HFFc6 (cell line): ENCODE measurements at places on chromosomes 1 and 21. TPM values are rescaled to one million over a fixed set of nuclear protein-coding genes. Genes with fewer than 3 reads are reported as not detected.
A peak's percentile ranks its signal among the peaks of the same experiment; 100 is the strongest.

The KIF17 gene
- total RNA-seq = 5.8 and 6.1 TPM in 2 replicates

The AKNAD1 gene
- not detected in 3 replicates for total RNA-seq

The DIRAS3 gene
- total RNA-seq = 1.0 to 2.3 TPM (median 1.9 TPM) in 3 replicates

The SELP gene
- not detected in 3 replicates for total RNA-seq

The AMY2B gene
- 0.36 to 1.1 TPM (median 0.63 TPM) in 3 replicates for total RNA-seq

- peak; percentile 69 for DNase-seq
Observed at GRCh38 chr21:26199456-26199855, 28.9 kb upstream of the APP start.

- no peak for DNase-seq
Observed at GRCh38 chr1:59404796-59405195, 107.9 kb downstream of the FGGY start.

DNA sequence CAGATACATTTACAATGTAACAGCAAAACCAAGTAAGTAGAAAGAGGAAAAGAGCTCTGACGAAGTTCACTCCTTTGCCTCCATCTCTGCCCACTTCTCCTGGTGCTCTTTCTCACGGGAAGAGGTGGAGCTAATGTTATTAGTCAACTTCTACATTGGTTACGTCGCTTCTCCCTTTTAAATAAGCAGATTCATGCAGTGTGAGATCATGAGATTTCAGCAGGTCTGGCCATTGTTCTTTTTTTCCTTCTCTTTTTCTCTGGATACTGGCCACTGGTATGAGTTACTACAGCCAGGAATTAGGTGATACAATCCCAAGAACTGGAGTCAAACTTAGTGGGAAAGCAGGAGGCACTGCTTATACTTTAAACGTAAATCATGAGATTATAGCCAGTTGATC, 207.1 kb downstream of the AKT3 start:
- no peak for DNase-seq

DNA sequence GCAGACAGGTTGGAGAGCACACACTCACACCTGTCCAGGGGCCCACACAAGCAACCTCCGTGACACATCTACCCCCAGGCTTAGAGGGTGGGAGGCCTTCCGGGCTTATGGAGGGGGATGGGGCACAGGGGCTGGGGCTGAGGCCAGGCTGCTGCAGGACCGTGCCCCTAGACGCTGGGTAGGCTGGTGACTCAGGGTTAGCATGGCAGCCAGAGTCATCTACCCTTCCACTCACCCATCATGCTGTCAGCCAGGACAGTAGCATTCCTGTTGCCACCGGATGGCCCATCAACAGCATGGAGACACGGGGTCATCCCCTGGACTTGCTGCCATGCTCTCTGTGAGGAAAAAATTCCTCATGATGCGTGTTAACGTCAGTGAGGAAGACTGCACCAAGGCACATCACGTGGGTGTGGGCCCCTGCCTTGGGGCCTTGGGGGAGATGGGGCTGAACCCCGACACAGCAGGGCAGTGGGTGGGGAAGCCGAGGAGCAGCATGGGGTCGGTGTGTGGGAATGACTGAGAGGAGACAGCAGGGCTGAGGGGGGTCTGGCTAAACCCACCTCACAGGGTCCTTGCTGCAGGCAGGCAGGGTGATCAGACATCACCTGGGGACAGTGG, 52.8 kb downstream of the WNT9A start:
- no peak for DNase-seq

- no peak for DNase-seq
Observed at GRCh38 chr1:58312461-58312860, 234.1 kb downstream of the OMA1 start.

GRCh38 chr1:196531737-196532524, 76.3 kb downstream of the KCNT2 start:
- no peak for DNase-seq

- peak; percentile 63 for DNase-seq
Observed at GRCh38 chr1:216183007-216183406, 240.2 kb downstream of the USH2A start.

DNA sequence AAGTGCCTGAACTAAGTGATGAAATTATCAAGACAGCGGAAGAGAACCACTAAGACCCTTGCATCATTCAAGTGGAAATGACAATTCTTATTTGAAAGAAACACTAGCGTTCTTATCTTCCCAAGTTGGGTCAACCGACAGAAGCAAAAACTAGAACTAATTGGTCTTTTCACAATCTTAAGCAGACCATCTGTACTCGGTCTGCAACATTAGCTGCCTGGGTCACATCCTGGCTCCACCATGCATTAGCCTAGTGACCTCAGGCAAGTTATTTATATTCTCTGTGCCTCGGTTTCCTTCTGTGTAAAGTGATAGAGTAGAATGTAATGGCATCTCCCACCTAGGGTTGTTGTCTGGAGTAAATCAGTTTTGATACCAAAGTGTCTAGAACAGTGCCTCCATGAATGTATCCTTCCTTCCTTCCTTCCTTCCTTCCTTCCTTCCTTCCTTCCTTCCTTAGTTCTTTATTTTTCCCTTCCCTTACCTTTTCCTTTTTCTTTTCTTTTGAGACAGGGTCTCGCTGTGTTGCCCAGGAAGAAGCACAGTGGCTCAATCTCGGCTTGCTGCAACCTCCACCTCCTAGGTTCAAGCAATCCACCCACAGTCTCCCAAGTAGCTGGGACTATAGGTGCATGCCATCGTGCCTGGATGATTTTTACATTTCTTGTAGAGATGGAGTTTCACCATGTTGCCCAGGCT, 6.0 kb downstream of the COLGALT2 start:
- no peak for DNase-seq

DNA sequence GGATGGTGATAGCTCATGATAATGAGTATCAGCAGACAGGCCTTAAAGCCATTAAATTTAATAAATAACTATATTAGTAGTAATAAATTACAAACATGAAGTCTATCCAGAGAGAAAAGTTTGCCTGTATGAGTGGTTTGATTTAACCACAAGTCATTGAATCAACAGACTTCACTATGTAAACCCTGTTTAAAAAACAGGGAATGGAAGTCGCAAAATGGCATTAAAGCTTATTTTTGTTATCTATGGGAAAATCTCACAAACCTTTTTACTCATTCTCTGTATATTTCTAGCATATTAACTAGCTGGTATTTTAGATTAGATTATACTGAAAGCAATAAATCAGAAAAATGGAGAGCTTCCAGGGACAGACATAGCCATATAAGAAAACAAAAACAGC, 45.3 kb downstream of the SASS6 start:
- DNase-seq = no peak

GRCh38 chr1:205615789-205616188, 16.0 kb downstream of the ELK4 start:
- DNase-seq = no peak

- peak; percentile 95 for DNase-seq
Observed at GRCh38 chr1:19450811-19451515, 34.4 kb downstream of the CAPZB start.

DNA sequence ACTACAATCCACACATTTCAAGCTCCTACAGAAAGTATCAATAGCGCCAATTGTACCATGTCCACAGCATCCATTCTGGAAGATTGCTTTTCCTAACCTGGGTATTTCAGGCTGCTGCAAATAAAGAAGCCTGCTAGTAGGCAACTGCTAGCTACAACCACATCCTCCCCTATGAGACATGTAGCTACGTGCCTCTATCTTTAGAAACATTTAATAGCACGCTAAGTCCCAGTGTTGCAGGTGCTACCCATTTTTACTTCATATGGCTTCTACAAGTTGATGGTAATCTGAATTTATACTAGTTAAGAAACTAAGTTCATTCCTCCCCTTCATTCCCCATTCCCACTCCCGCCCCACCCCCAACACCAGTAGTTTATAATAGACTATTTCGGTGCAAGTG, 7.4 kb upstream of the AMPD1 start:
- DNase-seq = no peak

DNA sequence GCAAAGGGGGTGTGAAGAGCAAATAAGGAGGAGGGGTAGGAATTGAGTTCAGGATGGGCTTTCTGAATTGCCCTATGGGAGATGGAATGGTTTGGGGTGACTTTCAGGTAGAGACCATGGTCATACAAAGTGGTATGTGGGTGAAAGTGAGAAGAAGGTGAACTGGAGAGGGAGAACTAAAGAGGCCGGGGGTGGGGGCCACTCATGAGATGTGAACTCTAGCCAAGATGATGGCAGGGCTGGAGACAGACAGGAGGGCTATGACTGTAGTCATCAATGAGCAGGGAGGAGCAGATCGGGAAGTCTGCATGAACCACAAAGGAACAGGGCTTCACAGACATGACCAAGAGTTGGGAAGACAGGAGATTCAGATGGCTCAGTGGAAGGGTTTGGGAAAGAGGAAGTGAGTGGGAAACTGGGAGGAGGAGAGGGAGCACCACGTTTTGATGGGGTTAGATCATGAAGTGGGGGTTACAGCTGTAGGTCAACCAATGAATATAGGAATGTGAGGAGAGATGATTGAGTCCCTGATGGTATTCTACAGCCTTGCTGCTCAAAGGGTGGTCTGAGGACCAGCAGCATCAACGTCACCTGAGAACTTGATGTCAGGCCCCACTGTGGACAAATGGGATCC, 20.7 kb upstream of the LRRC8D start:
- DNase-seq = no peak
